Right forelimb (tissue), 1 donor: ENCODE measurements at places on chromosomes 2 and 18.

GRCh38 chr2:235766278-235766677 is 272.4 kb downstream of the AGAP1 start:
- DNase-seq, result peak; percentile 76

DNA sequence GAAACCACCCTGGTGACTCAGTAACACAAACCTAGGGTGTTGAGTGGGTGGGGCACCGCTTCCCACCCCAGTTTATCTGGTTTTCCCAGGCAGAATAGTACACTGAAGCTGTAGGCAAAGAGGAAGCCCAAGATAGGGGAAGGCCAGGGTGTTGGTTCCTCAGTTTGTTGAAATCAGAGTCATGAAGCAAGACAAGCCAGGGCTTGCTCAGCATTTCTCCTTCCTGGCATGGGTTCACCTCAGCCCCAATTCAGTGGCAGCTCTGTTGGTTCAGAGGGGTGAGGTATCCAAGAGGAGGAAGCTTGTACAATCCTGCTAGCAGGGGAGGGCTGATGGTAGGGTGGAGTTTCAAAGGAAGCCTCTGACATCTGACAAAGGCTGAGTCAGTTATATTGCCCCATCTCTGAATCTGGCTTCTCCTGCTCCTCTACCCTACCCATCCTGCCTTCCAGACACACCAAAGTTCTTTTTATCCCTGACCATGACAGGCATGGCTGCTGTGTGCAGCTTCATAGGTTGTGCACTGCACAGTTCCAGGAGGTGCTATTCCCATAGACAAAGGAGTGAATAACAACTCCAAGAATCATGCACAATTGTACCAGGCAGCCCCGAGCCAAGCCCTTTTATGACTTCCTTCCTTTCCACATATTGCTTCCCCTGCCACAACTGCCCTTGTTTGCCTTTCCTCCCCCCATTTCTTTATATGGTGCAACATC is 24.9 kb upstream of the RAB10 start:
- no peak for DNase-seq

DNA sequence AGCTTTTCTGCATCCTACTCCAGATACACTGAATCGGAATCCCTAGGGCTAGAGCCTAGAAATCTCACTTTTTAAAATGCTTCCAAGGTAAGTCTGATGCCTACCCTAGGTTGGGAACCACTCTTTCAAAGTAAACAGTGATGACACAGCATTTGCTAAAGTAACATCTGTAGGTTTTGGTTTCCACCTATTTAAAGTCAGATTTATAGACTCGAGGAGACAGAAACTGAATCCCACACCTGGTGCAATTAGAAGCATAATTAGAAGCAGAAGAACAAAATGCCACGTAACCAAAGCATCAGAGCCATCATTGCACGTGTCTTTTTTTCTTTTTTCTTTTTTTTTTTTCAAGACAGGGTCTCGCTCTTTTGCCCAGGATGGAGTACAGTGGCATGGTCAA is 40.9 kb downstream of the PDK1 start:
- DNase-seq, result no peak

DNA sequence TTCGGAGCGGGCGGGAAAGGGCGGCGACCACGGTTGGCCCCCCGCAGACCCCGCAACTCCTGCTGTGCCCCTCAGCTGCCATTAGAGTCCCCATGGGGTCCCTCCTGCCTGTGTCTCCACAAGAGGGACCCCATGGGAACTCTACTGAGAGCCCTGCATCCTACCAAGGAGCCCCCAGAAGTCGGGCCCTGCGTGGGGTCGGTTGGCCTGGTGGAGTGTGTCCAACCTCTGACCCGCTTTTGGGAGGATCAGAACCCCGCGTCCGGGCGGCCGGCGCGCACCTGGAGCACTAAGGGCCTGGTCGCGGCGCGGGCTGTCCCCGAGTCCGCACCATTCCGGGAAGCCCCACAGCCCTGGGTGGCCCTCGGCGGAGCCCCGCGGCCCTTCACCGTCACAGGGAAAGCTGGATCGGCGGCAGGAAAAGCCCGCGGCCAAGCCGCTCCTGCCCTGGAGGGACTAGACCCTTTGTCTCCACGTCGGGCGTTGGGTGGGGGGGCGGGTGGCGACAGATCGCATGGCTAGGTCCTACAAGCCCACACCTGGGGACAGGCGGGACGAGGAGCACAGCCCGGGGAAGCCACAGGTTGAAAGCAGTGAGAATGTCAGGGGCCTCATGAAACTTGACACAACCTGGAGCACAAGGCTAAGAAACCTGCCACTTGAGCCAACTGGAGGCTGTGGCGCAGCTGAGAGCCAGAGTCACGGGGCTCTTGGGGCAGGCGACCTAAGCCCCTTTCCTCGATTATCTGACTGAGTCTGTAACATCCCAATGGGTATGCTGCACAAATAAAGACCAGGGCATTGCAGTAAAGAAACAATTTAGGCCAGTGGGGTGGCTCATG is 11.2 kb upstream of the CXXC1 start:
- no peak for DNase-seq

GRCh38 chr18:74465775-74466174 is 8.7 kb upstream of the DIPK1C start:
- DNase-seq, result no peak

- DNase-seq, result peak; percentile 73
These were observed 96.5 kb upstream of the SERTAD2 start for GRCh38 chr2:64750001-64750816.

DNA sequence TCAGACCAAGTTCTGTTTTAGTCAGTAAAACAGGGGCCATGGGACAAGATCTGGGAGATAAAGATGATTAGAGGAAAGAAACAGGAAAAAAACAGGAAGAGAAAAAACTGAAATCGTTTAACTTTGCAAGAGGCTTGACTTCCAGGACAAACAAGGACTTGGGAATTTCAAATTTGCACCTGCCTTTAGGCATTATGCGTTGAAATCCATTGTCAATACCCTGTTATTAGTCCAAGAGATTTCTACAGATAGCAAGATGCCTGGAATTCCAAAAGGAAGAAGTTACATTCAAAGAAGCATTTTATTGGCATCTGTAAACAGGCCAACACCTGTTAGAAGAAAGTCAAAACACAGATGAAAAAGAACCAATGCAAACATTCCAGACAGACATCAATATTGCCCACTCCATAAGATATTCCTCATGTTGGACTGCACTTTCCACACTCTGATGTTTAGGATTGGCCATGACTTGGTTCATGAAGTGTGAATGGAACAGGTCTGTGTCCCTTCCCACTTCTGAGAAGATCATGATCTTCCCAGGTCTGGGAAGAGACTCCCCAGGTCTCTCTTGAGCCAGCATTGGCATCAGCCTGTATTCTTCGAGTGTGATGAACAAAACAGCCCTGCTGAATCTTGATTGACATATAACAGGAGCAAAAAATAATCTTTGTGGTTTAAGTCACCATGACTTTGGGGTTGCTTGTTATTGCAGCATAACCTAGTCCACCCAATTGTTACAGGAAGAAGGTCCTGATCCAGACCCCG is 181.4 kb upstream of the FN1 start:
- DNase-seq, result no peak

- no peak for DNase-seq
These were observed 160.9 kb upstream of the CCDC150 start for GRCh38 chr2:196478588-196478987.

- no peak for DNase-seq
These were observed 150.2 kb downstream of the PARD3B start for GRCh38 chr2:204695506-204695905.

DNA sequence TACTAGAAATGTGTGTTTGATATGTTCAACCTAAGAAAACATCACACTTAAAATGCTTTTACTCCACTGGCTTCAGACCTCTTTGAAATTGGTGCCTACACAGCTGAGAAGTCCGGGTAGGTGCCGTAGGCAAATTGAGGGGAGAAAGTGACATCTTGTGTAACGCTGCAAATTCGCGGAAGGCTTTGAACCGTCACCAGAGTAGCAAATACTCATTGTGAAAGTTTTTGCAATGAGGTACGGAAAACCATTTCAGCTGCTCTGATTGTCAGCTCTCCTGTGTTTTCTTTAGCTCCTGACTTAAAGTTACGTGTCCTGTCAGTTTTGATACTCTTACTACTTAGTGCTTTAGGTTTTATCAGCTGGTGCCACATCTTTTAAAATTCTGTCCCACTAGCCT is 224.5 kb downstream of the FAM210A start:
- DNase-seq, result no peak

- no peak for DNase-seq
These were observed 62.5 kb downstream of the ONECUT2 start for GRCh38 chr18:57497372-57498294.
